ENCODE measurements at places on chromosomes 11 and 22.

DNA sequence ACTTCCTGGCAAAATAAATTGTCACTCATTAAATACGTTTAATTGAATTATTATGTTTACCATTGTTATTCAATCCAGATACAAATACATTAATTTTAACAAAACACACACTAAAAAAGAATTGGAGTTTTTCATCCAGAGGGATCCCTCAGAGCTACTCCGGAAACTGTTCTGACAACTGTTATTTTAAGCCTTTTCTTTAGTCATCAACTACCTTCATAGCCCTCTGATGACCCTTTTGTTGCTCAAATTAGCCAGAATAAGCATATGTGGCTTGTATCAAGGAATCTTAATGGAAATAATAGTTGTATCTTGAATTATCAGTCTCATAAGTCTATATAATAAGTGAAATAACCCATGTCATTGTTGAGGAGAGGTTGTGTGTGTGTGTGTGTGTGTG, 405.4 kb upstream of the FAT3 start:
- DNase-seq = no peak

- peak; percentile 75 for DNase-seq
Measured at GRCh38 chr22:30829901-30830550, 135.4 kb downstream of the OSBP2 start.

GRCh38 chr11:33863418-33864172, 28.3 kb downstream of the LMO2 start:
- no peak for DNase-seq

DNA sequence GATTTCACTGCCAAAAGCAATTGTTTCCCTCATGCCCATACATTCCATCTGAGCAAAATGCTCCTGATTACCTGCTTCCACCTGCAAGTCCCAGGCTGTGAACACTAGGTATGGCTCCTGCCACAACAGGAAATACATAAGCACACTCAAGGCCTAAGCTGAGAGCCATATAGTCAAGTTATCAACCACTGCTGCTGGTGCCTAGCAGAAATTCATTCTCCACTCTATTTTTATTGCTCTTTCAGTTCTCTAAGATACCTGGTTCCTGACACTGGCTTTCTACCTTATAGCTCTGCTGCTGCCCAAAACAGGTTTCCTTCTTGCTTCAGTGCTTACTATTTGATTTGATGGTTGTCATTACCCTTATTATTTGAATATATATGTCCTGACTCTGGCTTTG, 31.6 kb downstream of the SLC36A4 start:
- DNase-seq = no peak

GRCh38 chr11:114847306-114847975, 169.1 kb downstream of the NXPE2 start:
- no peak for DNase-seq

- DNase-seq = no peak
Measured at GRCh38 chr11:134365011-134365925, 33.5 kb downstream of the GLB1L2 start.

DNA sequence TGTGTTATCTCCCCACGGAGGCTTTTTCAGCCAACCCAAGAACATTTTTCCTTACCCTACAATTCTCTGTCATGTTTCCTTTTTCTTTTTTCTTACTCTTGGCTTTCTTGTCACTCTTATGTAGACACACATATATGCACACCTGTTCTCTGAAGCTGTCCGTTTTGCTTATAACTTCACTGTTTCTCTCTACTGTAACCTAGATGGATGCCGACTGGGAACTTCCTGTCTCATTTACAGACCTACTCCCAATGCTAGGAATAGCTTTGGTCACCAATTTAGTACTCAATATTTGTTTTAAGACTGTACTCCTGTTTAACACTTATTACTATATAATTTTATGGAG, 9.9 kb upstream of the CASP12 start:
- no peak for DNase-seq

- no peak for DNase-seq
Measured at GRCh38 chr11:115271643-115272042, 232.6 kb downstream of the CADM1 start.

DNA sequence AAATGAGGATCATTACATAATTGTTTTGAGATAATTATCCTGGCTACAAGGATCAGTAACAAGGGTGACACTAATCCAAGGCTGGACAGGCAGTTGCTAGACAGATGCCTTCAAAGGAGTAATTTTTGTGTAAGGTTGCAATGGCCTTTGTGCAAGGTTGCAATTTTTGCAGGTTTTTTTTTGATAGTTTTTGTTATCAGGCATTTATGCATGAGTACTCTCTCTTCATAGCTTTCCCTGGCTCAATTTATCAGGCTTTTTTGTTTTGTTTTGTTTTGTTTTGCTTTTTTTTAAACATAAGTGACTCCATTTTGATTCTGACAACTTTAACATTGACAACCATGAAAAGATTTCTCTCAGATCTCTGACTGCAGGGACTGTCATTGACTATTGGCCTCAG, 110.2 kb downstream of the SWAP70 start:
- no peak for DNase-seq

DNA sequence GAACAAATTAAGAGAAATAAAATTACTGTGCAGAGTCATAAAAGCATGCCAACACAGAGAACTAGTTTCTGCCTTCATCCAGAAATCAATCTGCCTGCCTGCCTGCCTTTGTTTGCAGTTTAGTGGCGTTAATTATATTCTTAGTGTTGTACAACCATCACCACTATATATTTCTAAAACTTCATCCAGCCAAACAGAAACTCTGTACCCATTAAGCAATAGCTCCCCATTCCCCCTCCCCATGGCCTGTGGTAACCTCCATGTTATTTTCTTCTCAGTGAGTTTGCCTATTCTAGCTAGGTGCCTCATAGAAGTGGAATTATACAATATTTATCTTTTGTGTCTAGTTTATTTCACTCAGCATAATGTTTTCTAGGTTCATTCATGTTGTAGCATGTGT, 183.2 kb upstream of the TBCEL start:
- no peak for DNase-seq

Data from SW 1271 (cell line).